ENCODE measurements at places on chromosomes 16 and 17.
A peak's percentile ranks its signal among the peaks of the same experiment; 100 is the strongest.

DNA sequence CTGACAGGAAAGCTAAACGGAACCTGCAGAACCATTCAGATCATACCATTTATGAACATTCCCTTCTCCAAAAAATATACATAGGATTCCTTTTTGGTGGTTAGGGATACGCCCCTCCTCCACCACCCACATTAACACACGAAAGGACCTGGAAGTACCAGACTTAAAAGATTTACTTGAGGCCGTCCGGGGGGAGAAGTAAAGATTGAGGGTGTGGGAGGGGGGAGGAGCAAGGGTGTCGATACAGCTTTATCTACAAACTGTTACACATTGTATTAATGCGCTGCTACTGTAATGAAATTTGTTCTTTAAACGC, 537 bp downstream of the PALB2 start:
- DNase-seq = no peak

DNA sequence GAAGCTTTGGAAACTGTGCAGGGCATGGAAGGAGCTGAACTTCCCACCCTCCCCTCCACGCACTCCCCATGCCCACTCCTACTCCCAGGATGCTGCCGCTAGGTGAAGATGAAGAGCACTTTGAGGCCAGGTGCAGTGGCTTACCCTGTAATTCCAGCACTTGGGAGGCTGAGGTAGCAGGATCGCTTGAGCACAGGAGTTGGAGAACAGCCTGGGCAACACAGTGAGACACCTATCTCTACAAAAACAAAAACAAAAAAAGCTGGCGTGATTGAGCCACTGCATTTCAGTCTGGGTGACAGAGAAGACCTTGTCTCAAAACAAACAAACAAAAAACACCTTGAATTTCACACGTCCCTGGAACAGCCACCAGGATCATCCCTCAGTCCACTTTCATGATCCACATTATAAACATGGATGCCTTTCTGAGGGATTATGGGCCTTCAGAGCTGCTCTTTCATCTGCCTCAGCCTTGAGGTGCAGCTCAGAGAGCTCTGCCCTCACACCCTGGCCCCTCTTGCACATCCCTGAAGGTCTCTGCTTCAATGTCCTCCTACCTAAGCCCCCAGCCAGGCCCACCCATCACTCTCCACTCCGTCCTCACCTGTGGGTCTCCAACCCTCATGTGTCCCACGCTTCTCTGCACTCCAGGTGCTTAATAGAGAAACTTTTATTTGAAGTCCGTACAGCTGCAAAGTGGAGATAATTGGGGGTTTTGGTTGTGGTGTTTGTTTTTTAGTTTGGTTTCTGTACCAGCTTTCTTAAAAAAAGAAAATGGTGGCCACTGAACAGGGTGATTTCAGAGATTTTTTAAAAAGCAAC, 25.8 kb downstream of the PHB1 start:
- no peak for DNase-seq

GRCh38 chr16:47492428-47493377, 31.6 kb downstream of the PHKB start:
- DNase-seq = no peak

- DNase-seq = no peak
Observed at GRCh38 chr16:53841884-53842283, 137.9 kb downstream of the FTO start.

- DNase-seq = no peak
Observed at GRCh38 chr17:71168053-71168741, 952.6 kb upstream of the SOX9 start.

GRCh38 chr16:88077328-88078108, 126.3 kb downstream of the BANP start:
- DNase-seq = no peak

DNA sequence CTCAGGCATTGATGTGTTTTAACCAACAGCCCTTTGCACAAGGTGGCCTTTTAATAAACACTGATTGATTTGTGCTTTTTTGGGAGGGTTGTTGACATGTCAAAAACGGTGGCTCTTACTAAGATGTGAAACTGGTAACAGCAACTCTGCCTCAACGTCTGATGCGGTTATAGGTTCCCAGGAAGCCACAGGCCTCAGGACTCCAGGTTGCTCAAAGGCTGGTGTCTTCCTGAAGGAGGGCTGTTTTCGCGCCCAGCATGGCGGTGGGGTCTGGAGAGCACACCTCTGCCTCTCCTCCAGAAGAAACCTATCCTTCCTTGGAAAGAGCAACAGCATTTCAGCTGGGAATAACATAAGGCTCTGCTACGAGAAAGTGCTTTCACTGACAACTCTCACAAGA, 187.5 kb downstream of the IRF8 start:
- DNase-seq = no peak

- no peak for DNase-seq
Observed at GRCh38 chr17:17491546-17491988, 4.6 kb downstream of the RASD1 start.

DNA sequence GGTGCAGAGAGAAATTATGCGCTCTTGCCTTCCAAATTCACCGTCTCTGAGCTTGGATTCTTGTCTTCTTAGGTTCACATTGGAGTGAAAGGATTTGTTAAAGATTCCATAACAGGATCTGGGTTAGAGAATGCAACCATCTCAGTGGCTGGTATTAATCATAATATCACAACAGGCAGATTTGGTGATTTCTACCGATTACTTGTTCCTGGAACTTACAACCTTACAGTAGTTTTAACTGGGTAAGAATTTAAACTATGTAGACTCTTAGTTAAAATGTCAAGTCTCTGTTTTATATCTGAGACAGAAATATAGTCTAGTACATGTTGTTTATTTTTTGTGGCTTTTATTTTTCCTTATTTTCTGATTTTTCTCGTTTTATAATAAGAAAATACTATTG, 42.9 kb downstream of the CPD start:
- DNase-seq = no peak

- no peak for DNase-seq
Observed at GRCh38 chr17:58233543-58233942, 4.8 kb upstream of the LPO start.

DNA sequence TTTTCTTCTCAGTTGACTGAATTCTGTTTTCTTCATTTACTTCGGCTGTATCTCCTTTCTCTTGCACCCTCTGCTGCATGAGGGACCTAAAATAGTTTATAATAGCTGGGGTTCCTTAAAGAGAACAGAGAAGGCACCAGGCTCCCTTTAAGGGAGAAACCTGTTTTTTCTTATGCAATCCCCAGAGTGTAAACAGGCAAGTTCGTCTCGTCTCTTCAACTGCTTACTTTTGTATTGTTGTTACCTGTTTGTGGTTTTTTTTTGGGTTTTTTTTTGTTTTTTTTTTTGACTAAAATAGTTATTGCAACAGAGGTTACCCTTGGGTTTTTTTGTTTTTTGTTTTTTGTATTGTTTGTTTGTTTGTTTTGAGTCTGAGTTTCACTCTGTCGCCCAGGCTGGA, 3.7 kb upstream of the LDHD start:
- no peak for DNase-seq

GRCh38 chr17:42759982-42760651, 910 bp upstream of the RAMP2 start:
- no peak for DNase-seq

DNA sequence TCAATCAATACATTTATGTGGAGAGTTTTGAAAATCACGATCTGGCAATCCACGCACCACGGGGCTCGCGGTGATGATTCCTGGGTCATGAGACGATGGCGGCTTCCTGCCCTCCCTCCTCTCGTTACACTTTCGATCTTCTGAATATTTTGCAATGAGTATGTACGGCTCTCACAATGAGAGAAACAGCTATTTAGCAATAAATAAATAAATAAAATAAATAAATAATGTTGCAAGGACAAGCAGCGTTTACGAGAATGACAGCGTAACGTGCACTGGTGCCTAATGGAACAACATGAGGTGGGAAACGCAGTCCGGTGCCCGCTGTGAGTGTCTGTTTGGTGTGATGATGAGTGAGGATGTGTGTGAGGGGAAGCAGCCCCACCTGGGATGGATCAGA, 46.7 kb upstream of the JPH3 start:
- DNase-seq = no peak

GRCh38 chr16:30458561-30459394, 13.1 kb upstream of the SEPHS2 start:
- no peak for DNase-seq

GRCh38 chr17:47708864-47709541, 15.0 kb downstream of the TBKBP1 start:
- no peak for DNase-seq

DNA sequence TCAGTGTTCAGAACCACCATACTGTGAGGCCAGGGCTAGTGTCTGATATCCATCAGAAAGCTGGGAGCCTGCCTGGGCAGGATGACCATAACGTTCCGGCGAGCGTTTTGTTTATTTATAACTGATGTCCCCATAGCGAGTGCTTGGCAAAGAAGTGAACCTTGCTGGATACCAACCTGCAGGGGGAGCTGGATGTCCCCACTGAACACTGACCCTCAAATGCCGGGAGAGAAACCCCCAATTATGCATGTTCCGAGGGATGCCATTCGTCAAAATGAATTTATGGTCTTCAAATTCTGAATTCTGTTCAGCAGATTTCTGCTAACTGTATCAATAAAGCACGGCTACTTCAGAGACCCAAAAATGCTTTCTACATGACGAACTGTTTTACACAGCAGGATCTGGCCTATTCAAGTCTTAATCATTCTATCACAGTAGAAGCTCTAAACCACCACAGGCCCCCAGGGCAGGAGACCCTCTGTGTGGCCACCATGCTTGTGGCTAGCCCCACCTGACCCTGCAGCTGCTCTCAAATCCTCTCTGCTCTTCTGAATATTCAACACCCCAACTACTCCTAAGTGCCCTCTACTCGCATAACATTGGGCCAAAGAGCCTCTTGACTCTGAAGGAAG, 15.2 kb downstream of the MED24 start:
- peak; percentile 73 for DNase-seq

GRCh38 chr16:1441391-1441829, 2.9 kb downstream of the CCDC154 start:
- no peak for DNase-seq
